Aorta (tissue), 5 donors: ENCODE measurements at places on chromosomes 7 and 10. TPM values are rescaled to one million over a fixed set of nuclear protein-coding genes. Genes with fewer than 3 reads are reported as not detected.

Gene PAPOLB
- 0.26 TPM for total RNA-seq

Gene SPAM1
- total RNA-seq: not detected

Gene GRM3
- total RNA-seq: not detected

Gene ZNF786
- 6.4 TPM for total RNA-seq

Gene UNC5B
- 13.0 TPM for total RNA-seq

Gene H2BK1
- not detected for total RNA-seq

Gene SUGCT
- total RNA-seq: 47.1 TPM

Gene OR6V1
- not detected for total RNA-seq

Gene ZNF487
- 5.2 TPM for total RNA-seq

Gene GPR26
- not detected for total RNA-seq

Gene CALML5
- total RNA-seq: not detected

DNA sequence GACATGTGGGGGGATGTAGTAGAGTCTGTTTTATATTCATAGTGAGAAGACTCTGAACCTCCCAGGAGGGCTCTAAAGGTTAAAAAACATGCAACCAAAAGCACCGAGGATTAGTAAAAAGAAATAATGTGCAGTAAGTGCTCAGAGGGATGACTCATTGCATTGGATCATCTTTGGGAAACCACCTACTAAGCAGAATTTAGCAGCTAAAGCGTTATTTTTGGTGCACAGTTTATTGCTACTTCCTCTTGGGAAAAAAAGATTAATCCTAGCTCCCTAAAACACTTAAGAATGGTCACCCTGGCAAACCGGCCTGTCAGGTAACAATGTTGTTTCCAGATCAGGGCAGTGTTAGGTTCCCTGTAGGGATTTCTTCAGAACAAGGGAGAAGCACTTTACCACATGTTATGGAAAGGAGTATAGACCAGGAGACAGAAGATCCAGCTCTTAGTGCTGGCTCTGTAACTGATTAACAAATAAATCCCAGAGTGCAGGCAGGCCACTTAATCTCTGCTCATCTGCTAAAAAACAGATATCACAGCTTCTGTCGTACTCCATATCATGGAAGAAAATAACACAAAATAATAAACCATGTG, 44.8 kb upstream of the FAM133B start:
- DNase-seq: no peak

DNA sequence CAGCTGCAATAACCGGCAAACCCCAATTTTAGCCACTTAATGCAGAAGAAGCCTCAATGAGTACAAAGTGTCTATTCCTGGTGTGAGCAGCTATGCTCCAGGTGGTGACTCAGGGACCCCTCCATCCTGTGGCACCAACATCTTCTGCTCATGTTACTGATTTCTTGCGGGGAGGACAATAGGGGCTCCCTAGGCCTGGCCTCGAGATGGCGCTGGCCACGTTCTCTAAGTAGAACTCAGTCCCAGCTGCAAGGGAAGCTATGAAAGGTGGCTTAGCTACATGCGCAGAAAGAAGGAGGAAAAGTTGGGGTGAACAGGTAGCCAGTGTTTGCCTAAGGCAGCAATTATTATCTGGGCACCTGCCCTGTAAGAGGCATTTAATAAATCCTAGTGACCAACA, 6.6 kb downstream of the GJD4 start:
- no peak for DNase-seq

- DNase-seq: no peak
Measured at GRCh38 chr7:107173691-107174406, 5.0 kb downstream of the HBP1 start.

DNA sequence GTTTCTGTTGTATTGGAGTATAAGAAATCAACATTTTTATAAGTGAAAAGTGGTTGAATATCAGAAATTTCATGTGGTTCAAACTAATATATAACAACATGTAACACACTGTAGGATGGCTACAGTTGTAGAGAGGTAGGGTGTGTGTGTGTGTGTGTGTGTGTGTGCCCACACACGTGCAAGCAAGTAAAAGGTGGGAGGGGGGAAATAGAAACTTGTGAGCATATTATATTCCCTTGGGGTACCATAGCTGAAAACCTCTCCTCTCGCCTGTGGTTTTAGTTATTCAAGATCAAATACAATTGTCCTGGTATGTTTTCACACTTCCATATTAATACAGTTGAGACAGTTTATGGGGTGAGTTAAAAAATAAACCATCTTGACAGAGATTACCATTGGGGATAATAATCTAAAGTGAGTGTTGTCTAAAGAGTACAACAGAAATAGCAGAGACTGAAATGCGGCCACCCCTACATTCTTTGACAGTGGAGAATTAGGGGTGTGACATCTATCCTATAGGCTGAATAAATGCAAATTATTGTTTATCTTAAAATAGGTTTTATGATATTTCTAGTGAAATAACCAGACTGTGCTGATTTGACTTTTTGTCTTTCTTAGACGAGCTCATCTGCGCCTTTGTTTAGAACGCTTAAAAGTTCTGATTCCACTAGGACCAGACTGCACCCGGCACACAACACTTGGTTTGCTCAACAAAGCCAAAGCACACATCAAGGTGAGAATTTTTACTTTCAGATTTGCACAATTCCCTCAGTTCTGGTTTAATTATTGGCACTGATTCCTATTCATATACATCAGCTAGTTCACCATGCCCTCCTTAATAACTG, 25.9 kb downstream of the SMNDC1 start:
- DNase-seq: no peak

- no peak for DNase-seq
Measured at GRCh38 chr7:116534790-116535189, 10.0 kb downstream of the CAV1 start.

DNA sequence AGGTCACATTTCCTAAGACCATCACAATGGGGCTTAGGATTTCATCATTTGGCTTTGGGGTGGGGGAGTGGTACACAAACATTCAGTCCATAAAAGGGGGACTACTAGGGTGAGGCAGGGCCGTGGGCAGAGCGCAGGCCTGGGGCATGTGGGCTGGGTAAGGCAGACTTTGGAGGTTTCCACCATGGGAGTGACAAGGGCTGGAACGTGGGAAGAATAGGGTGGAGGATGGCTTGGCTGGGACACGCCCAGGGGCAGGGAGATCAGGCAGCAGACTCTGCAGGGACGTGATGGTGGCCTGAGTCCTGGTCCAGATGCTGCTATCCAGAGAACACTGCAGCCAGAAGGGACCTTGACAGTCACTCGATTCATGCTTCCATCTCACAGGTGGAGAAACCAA, 24.7 kb upstream of the CRHR2 start:
- DNase-seq: peak; percentile 42

DNA sequence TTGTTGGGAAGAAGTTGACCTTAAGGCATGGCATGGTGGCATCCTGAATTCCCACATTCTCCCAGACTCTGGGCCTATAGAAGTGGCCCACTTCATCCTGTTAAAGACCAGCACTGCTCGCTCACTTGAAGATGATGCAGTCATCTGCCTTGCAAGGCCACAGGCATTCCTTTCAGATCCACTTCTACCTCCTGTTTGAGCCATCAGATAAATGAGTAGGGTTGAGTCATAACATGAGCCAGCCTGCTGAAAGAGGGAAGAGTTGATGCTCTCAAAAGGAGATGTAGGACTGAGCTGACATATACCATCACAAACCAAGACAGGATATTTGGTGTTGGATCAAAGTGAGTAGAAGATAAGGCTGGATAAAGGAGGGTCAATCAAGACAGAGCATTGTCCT, 1.5 kb upstream of the EBLN1 start:
- no peak for DNase-seq

DNA sequence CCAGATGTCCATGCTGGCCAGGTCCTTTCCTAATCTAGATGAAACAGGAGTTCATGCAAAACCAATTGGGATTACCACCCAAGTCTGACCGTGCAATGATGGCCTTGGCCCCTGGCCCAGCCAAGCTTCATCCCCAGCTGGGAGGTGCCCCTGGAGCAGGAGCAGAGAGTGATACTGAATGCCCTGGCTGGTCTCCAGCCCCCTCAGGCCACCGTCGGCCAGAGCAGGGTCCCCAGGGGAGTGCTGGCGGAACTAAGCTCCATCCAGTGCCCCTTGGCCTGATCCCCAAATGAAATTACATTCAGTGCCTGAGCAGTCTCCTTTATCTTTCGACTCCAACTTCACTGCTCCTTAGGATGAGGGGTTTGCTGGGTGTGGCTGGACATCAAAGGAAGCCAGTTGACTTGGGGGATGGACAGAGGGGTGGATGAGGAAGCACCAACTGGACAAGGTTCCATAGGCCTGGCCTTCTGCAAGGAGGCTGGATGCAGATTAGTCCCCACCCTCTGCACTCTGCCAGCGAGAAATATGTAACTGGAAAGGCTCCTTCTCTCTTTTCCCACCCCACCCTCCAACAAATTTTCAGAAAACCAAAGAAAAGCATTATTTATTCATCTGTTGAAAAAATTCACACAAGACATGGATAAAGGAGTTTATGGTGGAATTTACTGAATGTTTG, 275.5 kb downstream of the PLXNA4 start:
- no peak for DNase-seq

DNA sequence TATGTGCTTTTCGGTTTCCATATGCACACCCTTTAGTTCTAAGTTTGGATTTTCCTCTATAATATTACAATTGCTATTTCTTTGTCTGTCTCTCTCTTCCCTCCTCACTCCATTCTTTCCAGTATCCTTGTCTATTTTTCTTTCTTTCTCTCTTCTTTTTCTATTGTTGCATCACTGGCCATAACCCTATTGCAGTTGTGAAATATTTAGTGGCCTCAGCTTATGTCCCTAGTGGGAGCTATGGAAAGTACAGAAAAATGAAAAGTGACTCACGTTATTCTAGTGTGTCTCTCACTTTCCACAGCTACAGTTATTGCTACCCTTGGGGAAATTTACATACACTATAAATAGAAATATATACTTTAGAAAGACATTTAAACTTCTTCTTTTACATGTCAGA, 59.1 kb downstream of the CNTNAP2 start:
- DNase-seq: no peak

DNA sequence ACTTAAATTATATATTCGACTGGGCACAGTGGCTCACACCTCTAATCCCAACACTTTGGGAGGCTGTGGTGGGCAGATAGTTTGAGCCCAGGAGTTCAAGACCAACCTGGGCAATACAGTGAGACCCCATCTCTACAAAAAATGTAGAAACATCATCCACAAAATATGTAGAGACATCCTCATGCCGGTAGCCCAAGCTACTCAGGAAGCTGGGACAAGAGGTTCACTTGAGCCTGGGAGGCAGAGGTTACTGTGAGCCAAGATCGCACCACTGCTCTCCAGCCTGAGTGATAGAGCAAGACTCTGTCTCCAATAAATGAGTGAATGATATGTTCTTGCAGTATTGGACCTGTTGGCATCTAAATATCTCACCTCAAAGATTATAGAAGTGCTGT, 22.6 kb upstream of the TNS3 start:
- DNase-seq: no peak

GRCh38 chr7:6571160-6571779, 6.0 kb upstream of the ZDHHC4 start:
- DNase-seq: no peak
